DND-41 (cell line): ENCODE measurements at places on chromosomes 3 and 15.

DNA sequence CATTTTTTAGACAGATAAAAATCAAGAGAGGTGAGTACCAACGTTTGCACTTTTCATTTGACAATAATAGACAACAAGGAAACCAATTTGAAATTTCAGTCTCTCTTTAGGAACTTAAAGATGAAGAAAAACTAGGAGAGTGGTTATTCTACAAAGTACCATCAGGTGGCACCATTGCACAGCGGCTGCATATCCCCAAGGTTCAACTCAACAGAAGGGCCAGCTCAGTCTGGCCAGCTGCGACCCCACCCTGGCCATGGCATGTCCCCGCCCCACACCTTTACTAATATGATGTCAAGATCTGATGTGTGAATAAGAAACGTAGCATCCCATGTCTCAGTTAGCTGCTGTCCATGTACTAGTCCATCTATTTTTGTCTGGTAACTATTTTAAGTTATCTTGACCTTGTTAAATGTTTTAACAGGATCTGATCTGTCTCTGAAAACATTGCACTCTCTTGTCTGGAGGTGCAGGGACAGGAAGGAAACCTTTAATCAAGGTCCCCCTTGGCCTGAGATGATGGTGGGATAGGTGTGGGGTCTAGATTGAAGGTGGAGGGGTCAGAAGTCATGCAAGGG, 35.5 kb upstream of the CGNL1 start:
- DNase-seq = peak; percentile 40

- no peak for DNase-seq
Measured at GRCh38 chr3:30858894-30859389, 35.5 kb downstream of the GADL1 start.

GRCh38 chr15:69076756-69077155, 62.3 kb downstream of the NOX5 start:
- no peak for DNase-seq

DNA sequence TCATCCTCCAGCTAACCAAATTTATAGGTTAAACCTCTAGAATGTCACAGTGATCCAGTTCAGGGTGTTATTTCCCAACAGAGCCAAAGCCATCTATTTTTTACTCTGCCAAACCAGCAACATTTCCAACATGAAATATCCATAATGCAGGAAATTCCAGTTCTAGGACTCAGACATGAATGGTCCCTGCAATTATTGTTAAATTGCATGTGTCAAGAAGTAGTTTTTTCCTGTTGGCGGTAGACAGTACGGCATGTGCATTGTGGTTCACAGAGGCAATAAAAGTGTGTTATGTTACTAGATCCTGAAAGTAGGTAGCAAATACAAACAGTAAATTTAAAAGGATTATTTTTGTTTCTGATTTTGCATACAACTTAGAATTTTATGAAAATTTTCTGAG, 215.7 kb upstream of the THBS1 start:
- DNase-seq = no peak

DNA sequence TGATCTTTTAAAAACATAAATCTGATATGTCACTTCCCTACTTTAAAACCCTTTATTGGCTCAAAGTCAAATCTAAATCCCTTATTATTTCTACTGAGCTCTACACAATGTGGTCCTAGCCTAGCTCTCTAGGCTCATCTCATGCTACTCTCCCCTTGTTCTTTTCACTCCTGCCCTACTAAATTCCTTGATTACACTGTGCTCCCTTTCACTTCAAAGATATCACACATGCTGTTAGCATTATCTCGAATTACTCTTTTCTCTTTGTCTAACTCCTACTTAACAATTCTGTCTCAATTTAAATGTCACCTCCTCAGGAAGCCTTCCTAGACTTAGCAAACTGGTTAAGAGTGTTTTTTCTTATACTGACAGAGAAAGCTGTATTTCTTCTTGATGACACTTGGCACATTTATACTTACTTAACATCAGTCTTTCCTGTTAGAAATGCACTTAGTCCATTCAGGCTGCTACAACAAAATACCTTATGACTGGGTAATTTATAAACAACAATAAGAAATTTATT, 102.0 kb downstream of the SCAPER start:
- DNase-seq = no peak

- DNase-seq = peak; percentile 60
Measured at GRCh38 chr3:61666615-61667330, 105.4 kb downstream of the PTPRG start.

DNA sequence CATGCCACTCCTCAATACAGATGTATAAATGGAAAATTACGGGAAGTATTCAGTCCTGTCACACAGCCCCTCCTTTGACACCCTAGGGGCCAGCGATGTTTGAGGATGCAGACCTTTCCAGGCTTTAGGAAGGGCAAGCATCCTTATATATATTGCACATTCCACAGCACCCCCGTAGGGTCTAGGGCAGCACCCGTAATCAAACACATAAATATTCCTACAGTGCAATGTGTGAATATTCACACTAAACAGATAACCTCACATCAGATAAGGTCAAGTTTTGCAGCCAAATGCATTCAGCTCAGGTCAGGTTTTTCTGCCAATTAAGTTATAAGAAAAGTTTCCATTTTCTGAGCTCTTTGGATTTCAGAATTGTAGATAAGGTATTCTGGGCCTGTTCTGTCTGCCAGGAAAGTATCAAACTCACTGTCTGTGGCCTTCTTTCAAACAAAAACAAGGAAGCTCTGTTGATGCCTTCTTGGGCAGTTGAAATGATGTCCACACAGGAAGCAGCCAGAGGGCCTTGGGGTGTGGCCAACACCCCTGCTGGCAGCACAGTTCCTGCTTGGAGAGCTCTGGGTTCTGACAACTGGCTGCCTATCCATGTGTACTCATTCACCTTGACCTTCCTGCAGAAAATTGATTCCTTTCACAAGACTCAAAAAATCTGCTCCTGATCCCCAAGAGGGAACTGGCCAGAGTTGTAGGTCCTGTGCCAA, 427.0 kb downstream of the NTRK3 start:
- no peak for DNase-seq

GRCh38 chr3:54374214-54374852, 252.0 kb downstream of the CACNA2D3 start:
- DNase-seq = peak; percentile 6
